Mesenchymal stem cell (in vitro differentiated cells and primary cell): ENCODE measurements at places on chromosomes 5 and 9.

DNA sequence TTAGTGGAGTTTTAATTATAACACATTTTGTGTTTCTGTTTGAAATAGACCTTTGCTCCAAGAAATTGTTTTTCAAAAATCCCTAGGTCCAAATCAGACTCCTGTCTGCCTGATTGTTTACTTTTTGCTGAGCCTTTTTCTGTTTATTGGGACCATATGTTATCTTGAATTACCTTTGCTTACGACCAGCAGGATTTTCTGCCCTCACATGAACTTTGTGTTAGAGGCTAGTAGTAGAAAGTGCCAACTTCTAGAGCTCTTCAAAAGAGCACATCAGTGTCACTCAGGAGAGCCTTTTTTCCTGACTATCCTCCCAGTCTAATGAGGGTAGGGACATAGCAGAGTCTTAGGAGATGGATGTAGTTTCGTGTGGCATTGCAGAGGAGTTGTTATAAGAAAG lies 10.2 kb downstream of the RECK start:
- no peak for DNase-seq
- H3K27ac ChIP-seq = no peak overlapping the region
- peaks cover 18% of the 10 kb centered on the region for H3K36me3 ChIP-seq
- no peaks in the 10 kb centered on the region for H3K4me1 ChIP-seq

DNA sequence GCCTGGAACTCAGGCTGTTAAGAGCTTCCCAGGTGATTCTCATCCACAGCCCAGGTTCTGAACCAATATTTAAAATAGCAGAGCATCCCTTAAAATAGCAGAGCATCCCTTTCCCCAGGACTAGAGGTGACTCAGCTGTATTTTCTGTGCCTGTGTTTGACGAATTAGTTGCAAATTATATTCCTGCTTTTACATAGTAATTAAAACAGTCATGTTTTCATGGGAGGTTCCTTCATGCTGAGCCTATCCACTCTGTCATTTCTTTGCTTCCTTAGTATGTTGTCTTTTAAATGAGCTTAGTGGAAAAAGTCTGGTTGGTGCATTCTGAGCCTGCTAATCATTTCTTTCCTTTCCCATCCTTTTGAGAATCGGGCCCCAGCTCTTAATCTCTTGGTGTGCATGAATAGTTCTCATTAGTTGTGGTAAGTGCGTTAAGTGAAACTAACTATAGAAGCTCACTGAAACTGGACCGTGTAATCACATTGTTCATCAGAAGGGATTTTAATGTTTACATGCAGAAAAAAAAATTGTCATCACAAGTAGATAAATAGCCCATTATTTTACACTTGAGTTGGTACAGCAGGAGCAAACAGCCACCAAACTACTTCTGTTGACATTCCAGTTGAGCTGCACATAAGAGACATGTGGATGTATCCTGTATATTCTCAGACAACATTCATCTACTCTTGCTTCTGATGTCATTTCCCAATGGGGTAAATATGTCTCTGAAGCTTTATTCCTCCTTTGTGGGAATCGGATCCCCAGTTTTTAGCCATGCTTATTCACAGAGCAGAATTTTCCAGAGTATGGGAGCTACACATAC lies 596.9 kb upstream of the WWC1 start:
- no peak overlapping the region for H3K27ac ChIP-seq
- H3K4me3 ChIP-seq = no peak overlapping the region
- H3K27me3 ChIP-seq = no peaks in the 10 kb centered on the region
- peak; percentile 19 for DNase-seq

GRCh38 chr5:122463221-122463620 lies 151.2 kb downstream of the SNCAIP start:
- H3K27ac ChIP-seq = no peak overlapping the region
- H3K36me3 ChIP-seq = no peaks in the 10 kb centered on the region
- no peaks in the 10 kb centered on the region for H3K27me3 ChIP-seq

- DNase-seq = no peak
- H3K36me3 ChIP-seq = no peaks in the 10 kb centered on the region
- no peak overlapping the region for H3K4me3 ChIP-seq
- no peak overlapping the region for H3K27ac ChIP-seq
Observed at GRCh38 chr5:59393585-59394420, 499.7 kb downstream of the PDE4D start.

DNA sequence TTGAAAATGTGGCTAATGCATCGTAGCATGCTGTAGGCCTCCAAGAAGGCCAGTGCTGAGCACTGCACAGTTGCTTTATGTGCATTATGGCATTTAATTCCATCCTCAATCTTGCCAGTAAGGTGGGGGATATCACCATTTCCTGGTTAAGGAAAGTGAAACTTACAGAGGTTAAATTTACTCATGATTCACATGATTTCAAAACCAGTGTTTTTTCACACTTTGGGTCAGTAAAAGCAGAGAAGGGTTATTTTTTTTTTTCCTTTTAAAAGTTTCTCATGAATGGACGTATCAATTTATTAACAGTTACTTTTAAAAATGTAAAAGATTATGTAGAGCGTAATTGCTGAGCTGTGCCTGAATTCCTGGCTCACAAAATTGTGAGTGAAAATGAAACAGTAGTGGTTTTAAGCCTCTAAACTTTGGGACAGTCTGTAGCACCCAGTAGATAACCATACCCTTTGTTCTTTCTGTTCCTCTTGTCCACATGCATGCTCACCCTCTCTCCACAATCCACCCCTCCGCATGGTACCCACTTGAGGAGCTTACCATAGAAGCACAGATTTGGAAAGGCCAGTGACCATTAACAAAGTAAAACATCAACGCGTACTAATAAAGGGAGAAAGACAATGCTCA lies 21.2 kb downstream of the MAST4 start:
- DNase-seq = peak; percentile 6
- H3K4me1 ChIP-seq = no peaks in the 10 kb centered on the region
